ENCODE measurements at places on chromosomes 1 and 21. TPM values are rescaled to one million over a fixed set of nuclear protein-coding genes. Genes with fewer than 3 reads are reported as not detected.

RNF187 gene
- 84.1 TPM for polyA plus RNA-seq

RIIAD1 gene
- polyA plus RNA-seq = 0.37 TPM

SON gene
- 321 TPM for polyA plus RNA-seq

BCAS2 gene
- polyA plus RNA-seq = 69.4 TPM

RORC gene
- polyA plus RNA-seq = 1.5 TPM

ZBTB21 gene
- 9.6 TPM for polyA plus RNA-seq

IL22RA1 gene
- 3.5 TPM for polyA plus RNA-seq

GRCh38 chr1:93002781-93003180 lies 41.5 kb upstream of the DIPK1A start:
- no peak for DNase-seq

DNA sequence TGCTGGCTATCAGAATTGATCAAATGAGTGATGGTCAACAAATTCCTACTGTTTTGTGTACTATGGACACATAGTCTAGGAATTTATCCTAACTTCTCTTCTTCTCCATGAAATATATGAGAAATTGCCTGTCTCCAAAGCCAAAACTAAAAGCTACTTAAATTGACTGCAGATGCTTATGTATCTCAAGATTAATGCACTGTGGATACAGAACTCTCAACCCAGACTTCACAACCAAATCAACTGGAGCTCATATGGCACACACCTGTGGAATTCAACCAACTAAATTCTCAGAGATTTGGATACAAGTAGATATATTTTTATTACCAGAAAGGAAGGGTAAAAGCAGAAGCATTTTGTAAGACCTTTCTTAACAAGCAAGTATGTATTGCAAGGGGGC lies 566.1 kb downstream of the LTN1 start:
- DNase-seq = no peak

- peak; percentile 53 for DNase-seq
These were observed 78.6 kb upstream of the SOD1 start for GRCh38 chr21:31580866-31581276.

GRCh38 chr1:222357252-222357651 lies 190.7 kb downstream of the HHIPL2 start:
- no peak for DNase-seq

GRCh38 chr1:98793136-98793535 lies 131.6 kb downstream of the SNX7 start:
- DNase-seq = no peak

DNA sequence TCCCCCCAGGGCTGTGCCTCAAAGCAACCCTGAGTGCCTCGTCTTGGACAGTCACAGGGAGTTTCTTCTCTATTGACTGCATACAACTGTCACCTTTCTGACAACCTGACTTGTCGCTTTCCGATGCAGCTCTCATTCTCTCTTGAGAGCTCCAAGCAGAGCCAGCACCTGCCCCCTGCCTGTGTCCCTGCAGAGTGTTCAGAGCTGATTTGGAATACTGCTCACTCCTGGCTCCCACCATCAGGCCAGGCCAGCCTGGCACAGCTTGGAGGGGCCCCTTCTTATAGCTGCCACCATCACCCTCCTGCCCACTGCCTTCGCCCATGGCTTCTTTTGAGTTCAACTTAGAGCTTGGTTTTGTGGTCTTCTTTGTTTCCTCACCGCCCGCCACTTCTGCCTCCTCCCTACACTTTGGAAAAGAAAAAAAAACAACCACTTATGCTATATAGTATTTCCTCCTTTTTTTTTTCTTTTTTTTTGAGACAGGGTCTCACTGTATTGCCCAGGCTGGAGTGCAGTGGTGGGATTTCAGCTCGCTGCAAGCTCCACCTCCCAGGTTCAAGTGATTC lies 12.3 kb downstream of the NCF2 start:
- DNase-seq = no peak

DNA sequence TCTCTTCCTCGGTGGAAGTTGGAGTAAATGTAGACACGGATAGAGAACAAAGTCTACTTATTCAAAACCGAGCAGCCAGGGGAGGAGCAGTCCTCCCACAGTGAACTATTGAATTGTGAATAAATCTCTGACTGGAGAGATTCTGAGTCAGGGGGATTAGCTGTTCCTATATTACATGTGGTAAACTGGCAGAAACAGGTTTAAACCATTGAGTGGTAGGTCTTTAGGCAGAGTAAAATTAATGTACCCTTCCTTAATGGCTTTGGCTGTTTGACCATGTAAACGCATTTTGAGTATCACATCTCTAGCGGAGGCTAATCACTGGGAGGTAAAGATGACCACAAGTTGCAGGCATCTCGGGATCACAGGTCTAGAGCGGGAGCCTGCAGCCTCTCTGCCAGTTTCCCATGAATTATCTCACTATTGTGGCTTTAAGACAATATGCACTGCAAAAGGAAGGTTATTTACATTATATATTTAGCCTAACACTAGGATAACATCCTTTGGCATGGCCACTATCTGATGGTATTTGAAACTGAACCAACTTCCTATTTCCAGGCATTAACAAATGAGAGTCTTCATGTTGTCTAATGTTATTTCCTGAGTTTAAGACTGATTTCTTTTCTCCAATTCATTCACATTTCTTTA lies 7.9 kb upstream of the DISC1 start:
- no peak for DNase-seq

All from right renal cortex interstitium (tissue), 3 donors.